Activated T-cell treated with anti-CD3 and anti-CD28 coated beads, Interleukin-2, amount 50 U/mL, for 24 hours (primary cell): ENCODE measurements at places on chromosomes 6 and 20.

- no peak for DNase-seq
Observed at GRCh38 chr20:9498322-9498721, 16.1 kb upstream of the LAMP5 start.

DNA sequence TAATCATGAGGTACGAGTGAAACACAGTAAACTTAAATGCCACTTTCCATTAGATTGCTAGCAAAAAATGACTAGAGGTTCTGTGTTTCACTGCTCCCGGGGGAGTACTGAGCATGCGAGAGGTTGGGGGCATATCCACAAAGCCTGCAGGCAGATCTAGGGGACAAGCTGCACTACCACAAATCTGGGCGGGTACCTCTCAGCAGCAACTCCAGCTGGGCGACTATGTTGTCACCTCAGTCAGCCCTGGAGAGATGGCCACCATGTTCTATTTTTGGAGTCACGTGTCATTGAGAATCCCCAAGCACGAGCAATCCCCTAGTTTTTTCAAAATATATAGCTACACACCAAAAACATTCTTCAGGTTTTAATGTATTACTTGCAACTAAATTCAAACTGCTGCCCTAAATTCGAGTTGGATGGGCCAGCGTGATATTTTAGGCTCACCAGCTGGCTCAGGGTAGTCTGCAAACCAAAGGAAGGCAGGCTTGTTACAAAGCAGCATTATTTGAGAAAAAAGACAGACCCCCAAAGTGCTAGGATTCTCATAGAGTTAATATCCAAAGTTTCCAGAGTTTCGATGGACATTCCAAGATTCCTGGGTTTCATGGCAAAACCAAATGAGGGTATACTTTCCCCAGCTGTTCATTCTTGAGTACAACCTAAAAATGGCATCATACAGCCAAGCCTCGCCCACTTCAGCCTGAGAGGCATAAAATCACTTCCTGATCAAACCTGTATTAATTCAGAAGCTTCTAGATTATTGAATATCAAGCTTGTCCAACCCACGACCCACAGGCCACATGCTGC lies 24.1 kb upstream of the MYLIP start:
- no peak for DNase-seq

DNA sequence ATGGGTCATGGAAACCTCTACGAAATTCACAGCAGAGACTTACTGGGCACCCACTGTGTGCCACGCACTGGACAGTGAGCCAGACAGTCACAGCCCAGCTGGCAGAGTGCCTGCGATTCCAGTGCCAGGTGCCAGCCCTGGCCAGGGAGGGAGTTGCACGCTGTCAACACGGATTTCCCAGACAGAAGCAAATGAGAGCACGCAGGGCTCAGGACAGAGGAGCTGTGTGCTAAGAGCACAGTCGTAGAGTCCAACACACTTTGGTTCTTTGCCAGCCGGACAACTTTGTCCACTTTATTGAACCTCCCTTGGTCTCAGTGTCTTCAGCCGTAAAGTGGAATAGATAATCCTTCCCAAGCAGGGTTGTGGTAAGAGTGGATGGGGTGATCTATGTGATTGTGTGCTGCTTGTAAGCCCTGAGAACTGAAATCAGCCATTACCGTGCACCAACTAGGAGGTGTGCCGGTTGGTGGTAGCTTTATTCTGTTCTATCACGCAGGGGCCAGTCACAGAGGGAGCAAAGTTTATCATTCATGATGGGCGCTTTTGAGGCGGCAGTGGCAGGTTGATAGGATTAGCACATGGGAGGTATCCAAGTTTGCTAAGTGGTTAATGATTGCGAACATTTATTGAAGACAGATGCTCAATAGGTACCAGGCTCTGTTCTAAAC lies 40.6 kb downstream of the SIRPA start:
- DNase-seq: no peak

DNA sequence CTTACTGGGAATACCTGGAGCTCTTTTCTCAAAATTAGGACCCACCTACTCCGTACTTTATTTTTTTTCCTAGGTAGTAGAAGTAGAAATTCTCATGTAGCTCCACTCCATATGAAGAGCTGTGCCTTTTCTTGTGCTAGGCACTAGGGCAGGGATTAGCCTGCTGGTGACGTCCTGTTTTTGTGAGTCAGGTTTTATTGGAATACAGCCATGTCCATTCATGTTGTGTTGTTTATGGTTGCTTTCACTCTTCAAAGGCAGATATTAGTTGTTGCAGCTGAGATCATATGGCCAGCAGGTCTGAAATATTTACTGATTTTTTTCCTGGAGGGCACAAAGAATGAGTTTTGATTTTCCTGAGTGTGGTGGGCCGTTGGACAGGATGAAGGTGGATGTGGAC lies 20.5 kb downstream of the XRN2 start:
- DNase-seq: no peak

- DNase-seq: no peak
Observed at GRCh38 chr6:127690092-127690491, 113.1 kb downstream of the C6orf58 start.

GRCh38 chr6:108801366-108801765 lies 46.9 kb upstream of the ARMC2 start:
- DNase-seq: no peak

DNA sequence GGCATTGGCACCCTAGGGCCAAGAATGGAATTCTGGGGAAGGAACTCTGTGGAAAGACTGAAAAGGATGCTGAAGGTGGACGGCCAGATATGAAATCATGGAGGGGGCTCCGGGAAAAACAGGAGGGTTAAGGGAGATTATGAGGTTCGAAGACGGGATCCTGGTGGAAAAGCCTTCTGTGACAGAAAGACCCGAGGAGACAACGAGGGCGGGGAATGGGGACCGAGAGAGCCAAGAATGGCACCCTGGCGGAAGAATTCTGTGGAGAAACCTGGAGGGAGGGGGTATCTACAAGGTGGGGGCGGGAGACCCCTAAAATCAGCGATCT lies 426 bp downstream of the TRMT6 start:
- no peak for DNase-seq

DNA sequence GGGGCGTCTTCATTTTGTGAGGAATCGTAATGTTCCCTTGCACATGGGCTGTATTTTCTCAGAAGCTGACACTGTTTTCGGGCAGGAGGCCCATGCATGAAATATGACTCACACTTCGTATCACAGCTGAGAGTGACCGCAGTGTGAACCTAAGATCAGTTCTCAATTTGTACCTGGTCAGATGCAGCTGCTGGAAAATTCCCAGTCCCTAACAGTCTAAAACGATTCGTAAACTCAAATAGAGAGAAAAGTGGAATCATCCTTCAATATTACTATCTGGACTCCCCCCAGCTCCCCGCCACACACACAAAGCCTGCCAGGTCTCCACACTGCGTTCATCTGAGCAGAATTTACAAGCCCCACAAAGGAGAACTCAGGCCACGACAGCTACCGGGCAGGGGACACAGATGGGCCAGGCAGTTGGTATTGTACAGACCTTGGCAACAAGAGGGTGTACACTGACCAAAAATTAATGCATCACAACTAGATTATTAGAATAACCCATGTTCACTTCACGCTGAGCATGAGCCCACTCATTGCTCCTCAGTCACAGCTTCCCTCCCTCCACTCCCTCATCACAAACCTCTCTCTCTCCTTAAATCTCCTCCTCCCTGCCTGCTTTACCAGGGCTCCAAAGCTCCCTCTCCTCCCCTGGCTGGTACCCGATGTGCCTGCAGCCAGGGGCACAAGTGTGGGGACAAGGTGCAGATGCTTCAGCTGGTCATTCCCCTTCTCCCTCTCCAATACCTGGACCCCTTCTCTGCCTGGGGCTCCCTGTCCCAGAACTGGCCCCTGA lies 488.4 kb downstream of the PREX1 start:
- DNase-seq: no peak

GRCh38 chr6:51892750-51893149 lies 194.7 kb downstream of the PKHD1 start:
- no peak for DNase-seq

- DNase-seq: no peak
Observed at GRCh38 chr20:9338101-9338500, 176.3 kb upstream of the LAMP5 start.

- DNase-seq: no peak
Observed at GRCh38 chr20:23524146-23524545, 33.2 kb downstream of the CST8 start.

- DNase-seq: no peak
Observed at GRCh38 chr6:96563853-96564252, 925 bp downstream of the FHL5 start.

- peak; percentile 89 for DNase-seq
Observed at GRCh38 chr6:26026833-26027490, 60.3 kb upstream of the HFE start.

- peak; percentile 71 for DNase-seq
Observed at GRCh38 chr6:137699031-137699683, 167.9 kb upstream of the TNFAIP3 start.

GRCh38 chr6:79782792-79783580 lies 151.9 kb downstream of the SH3BGRL2 start:
- no peak for DNase-seq

DNA sequence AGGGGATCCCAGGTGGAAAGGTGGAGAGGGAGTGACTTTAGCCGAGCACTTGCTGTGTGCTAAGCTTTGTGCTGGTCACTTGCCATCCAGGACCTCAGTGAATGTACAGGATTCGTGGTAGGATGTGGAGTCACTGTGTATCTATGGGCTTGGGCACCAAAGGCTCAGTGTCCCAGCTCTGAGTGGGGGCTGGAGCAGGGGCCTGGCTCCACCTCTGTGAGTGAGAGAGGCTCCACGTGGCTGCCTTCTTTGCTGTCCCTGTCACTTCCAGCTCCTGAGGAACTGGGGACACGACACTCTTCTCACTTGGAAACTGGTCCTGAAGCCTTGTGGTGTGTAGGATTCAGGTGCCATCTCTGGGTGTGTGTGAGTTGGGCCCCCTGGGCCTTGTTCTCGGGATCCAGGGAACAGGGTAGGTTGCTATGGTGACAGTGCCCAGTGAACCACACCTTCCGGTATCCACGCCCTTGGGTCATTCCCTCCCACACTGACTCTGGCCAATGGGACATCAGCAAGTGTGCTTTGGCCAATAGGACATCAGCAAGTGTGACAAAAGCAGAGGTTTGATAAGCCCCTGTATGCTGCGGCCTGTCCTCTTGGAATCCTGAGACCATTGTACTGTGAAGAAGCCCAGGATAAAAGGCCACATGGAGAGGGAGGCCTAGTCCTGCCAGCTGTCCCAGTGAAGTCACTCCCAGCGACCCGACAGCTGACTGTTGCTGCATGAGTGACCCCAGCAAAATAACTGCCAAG lies 87.7 kb downstream of the CDH22 start:
- DNase-seq: no peak

- no peak for DNase-seq
Observed at GRCh38 chr6:111972745-111973117, 81.2 kb upstream of the CCN6 start.

DNA sequence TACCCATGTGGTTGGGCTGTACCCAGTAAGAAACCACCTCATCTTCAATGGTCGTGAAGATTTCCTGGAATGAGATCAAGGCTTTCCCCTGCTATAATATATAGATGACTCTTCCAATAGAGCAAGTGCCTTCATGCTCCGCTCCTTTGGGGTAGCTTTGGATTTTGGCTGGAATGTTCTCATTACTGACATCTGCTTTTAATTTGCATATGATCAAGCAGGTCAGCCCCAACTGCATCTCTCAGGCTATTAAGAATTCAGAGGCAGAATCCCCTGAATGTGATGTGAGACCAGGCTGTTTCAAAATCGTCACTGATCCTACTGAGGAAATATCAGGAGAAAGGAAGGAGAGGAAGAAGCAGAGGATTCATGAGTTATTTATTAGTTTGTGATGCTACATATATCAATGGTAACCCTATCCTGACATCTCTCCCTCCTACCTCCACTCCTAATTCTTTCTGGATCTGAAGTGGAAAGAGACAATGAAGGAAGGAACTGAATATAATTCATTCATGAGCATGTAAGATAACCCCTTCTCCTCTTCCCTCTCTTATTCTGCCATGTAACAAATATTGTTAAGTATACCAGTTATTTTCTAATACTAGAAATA lies 47.6 kb upstream of the FUCA2 start:
- no peak for DNase-seq

DNA sequence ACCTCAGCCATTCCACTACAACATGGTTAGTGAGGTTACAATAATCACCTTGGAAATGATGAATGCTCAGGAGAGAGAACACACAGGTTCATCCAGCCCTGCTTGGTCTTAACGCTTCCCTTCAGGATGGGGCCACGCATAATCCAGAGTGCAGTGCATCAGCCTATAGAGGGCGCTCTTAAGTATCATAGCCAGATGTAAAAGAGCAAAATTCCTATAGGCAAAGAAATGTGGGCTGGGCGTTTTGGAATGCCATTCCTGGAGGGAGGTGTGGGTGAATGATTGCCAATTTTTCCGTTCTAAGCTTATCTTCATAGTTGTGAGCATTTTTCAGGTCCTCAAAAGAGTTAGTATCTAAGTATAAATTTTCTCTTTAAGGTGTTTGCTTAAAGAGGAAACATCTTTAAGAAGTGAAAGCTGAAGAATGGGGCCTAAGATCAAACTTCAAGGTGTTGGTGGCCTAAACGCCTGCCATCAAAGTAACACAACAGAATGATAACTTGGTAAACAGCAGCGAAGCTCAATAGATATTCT lies 1.8 kb downstream of the RIPOR2 start:
- DNase-seq: peak; percentile 62

- DNase-seq: no peak
Observed at GRCh38 chr6:119626884-119627619, 277.5 kb upstream of the MAN1A1 start.

DNA sequence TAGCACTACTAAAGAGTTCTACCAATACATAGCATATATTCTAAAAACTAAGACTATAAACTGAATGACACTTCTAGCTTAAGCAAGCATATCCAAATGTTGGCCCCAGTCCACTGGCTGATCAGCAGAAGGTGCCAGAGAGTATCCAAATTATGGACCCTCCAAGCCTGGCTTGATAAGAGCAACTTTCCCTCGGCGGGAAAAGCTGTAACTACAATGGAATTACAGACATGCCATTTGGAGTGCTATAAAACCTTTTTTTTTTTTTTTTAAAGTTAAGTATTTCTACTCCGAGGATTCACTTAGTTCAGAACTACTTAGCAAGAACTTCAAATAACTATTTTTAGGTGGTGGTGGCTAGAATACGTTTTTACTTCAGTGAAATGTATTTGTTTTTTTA lies 94.6 kb downstream of the EPB41L2 start:
- no peak for DNase-seq

GRCh38 chr20:43915211-43916072 lies 790 bp downstream of the TOX2 start:
- peak; percentile 63 for DNase-seq

DNA sequence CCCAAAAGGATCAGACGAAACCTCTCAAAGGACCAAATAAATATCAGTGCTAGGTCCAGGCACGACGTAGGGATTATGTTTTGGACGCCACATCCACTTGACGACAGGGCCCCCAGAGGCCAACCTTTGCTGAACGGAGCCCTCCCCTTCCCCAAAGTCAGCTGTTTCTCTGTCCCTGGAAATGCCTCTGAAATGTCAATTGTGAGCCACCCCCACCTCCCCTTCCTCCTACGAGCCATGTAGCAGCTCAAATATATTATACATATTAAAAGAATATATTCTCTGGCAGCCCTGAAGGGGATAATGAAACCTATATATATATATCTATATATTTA lies 39.6 kb upstream of the BLCAP start:
- DNase-seq: no peak
